Natural killer cell (primary cell): ENCODE measurements at places on chromosomes 2 and 18. TPM values are rescaled to one million over a fixed set of nuclear protein-coding genes. Genes with fewer than 3 reads are reported as not detected.

- no peak for DNase-seq
- no peaks in the 10 kb centered on the region for H3K36me3 ChIP-seq
- no peaks in the 10 kb centered on the region for H3K4me1 ChIP-seq
- H3K27ac ChIP-seq, result no peak overlapping the region
Observed at GRCh38 chr2:159961037-159961436, 101.4 kb downstream of the PLA2R1 start.

GRCh38 chr2:190136825-190137224, 74.3 kb upstream of the MSTN start:
- no peaks in the 10 kb centered on the region for H3K4me1 ChIP-seq
- no peaks in the 10 kb centered on the region for H3K27me3 ChIP-seq
- DNase-seq, result no peak
- H3K36me3 ChIP-seq, result no peaks in the 10 kb centered on the region

- no peak overlapping the region for H3K27ac ChIP-seq
- peaks cover 26% of the 10 kb centered on the region for H3K4me1 ChIP-seq
- no peaks in the 10 kb centered on the region for H3K27me3 ChIP-seq
- H3K36me3 ChIP-seq, result no peaks in the 10 kb centered on the region
- DNase-seq, result no peak
Observed at GRCh38 chr2:24353364-24353763, 7.0 kb downstream of the ITSN2 start.

DNA sequence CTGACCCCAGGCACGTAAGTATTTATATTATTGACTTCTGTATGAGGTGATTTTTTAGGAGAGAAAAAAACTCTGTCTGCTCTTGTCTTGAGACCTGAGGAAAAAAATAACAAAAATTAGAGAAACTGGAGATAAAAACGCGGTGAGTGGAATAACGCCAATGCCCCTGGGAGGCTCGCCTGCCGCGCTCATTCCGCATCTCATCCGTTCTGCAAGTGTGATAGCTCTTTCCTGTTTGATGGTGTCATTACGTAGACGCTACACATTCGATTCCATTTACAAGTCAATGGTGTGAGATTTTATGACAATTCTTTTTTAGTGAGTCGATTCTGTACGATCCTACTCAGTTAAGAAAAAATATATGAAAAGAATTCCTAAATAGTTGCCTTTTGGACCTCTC, 194.3 kb upstream of the SMIM21 start:
- H3K27me3 ChIP-seq, result no peaks in the 10 kb centered on the region
- H3K4me1 ChIP-seq, result no peaks in the 10 kb centered on the region
- no peak for DNase-seq
- no peak overlapping the region for H3K4me3 ChIP-seq
- no peak overlapping the region for H3K27ac ChIP-seq
- H3K36me3 ChIP-seq, result no peaks in the 10 kb centered on the region

GRCh38 chr2:54471221-54471711, 15.1 kb downstream of the SPTBN1 start:
- no peak overlapping the region for H3K27ac ChIP-seq
- DNase-seq, result no peak
- no peaks in the 10 kb centered on the region for H3K4me1 ChIP-seq
- H3K4me3 ChIP-seq, result no peak overlapping the region
- no peaks in the 10 kb centered on the region for H3K36me3 ChIP-seq

- peak overlapping the region; percentile 82 for H3K27ac ChIP-seq
- peak overlapping the region; percentile 64 for H3K4me3 ChIP-seq
- no peak for DNase-seq
- no peaks in the 10 kb centered on the region for H3K27me3 ChIP-seq
- H3K4me1 ChIP-seq, result peaks cover 8% of the 10 kb centered on the region
- H3K36me3 ChIP-seq, result no peaks in the 10 kb centered on the region
Observed at GRCh38 chr2:68253219-68254068, 1.1 kb upstream of the PPP3R1 start.

DNA sequence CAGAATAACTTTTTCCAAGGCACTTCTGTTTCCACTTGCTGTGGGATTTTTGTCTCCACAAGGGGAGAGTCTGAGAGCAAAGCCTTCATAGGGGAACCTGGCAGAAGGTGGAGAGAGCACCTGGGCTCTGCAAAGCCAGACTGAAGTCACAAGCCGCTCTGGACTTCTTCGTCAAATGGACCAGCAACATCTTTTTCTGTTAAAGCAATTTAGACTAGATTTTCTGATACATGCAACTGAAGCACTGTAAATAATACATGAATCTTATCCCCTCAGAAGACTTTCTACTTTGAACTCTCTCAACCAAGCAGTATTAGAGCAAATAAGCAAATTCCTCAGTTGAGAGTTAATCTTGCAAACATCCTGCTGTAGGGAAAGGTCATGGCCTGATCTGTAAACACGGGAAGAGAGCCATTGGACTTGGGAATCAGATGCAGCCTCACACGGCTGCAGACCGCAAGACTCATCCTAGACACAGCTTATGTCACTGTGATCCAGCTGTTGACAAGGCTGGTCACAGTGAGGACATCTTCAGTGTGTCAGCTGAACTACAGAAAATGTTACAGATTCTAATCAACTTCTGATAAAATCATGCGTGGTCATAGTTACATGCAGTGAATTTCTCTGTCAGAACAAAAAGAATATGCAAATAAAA, 3.2 kb downstream of the SH3YL1 start:
- no peak overlapping the region for H3K27ac ChIP-seq
- no peaks in the 10 kb centered on the region for H3K36me3 ChIP-seq
- no peak for DNase-seq
- H3K27me3 ChIP-seq, result no peaks in the 10 kb centered on the region

- H3K36me3 ChIP-seq, result no peaks in the 10 kb centered on the region
- H3K27ac ChIP-seq, result no peak overlapping the region
- H3K4me1 ChIP-seq, result no peaks in the 10 kb centered on the region
Observed at GRCh38 chr2:66675591-66675990, 240.7 kb downstream of the MEIS1 start.

- H3K27me3 ChIP-seq, result no peaks in the 10 kb centered on the region
- H3K27ac ChIP-seq, result peak overlapping the region; percentile 92
- peak; percentile 64 for DNase-seq
- H3K4me1 ChIP-seq, result peaks cover 18% of the 10 kb centered on the region
Observed at GRCh38 chr2:27379836-27380625, 503 bp downstream of the ZNF513 start.

DNA sequence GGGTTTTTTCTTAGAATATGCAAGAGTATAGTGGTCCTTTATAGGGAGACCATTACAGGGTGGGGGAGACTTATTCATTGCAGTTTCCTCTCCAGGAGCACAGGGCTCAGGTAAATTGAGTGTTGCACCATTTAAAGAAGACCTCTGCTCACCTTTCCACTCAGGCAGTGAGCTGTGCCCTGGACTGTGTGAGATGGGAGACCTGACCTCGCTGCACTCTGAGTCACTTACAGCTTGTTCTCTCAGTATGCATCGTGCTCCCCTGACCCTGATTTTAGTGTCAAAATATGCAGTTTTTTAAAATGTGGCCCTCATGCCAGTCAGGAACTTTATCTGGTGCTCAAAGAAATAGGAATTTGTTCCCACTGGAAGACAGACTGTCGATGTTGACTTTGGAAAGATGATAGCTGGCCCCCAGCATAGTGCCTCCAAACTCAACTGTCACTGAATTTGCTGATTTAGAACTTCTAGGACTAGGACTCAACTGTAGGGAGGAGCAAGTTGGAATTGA, 146.7 kb upstream of the EPAS1 start:
- H3K27ac ChIP-seq, result no peak overlapping the region
- no peaks in the 10 kb centered on the region for H3K27me3 ChIP-seq
- no peak for DNase-seq
- H3K36me3 ChIP-seq, result no peaks in the 10 kb centered on the region
- no peak overlapping the region for H3K4me3 ChIP-seq

- peaks cover 12% of the 10 kb centered on the region for H3K4me1 ChIP-seq
- DNase-seq, result no peak
- no peak overlapping the region for H3K27ac ChIP-seq
- H3K27me3 ChIP-seq, result no peaks in the 10 kb centered on the region
Observed at GRCh38 chr2:37226863-37227262, 4.5 kb downstream of the CEBPZ start.

GRCh38 chr18:32769071-32769585, 3.7 kb downstream of the KLHL14 start:
- no peaks in the 10 kb centered on the region for H3K36me3 ChIP-seq
- no peaks in the 10 kb centered on the region for H3K4me1 ChIP-seq
- H3K4me3 ChIP-seq, result peak overlapping the region; percentile 47
- H3K27ac ChIP-seq, result no peak overlapping the region

VWC2L gene
- not detected for total RNA-seq

GREB1L gene
- total RNA-seq, result not detected

KCNG2 gene
- not detected for total RNA-seq

ZSWIM2 gene
- total RNA-seq, result not detected

KIF1A gene
- total RNA-seq, result 0.09 TPM

FKBP1B gene
- total RNA-seq, result 3.4 TPM

ITPRIPL1 gene
- 20.5 TPM for total RNA-seq

TMEM37 gene
- not detected for total RNA-seq

DCC gene
- not detected for total RNA-seq
